Stimulated activated CD4-positive, alpha-beta T cell treated with anti-CD3 and anti-CD28 coated beads, Interleukin-12 subunit alpha, Interleukin-12 subunit beta, amount 100 ng/mL, for 24 hours (primary cell): ENCODE measurements at places on chromosomes 13 and 19.

GRCh38 chr13:70424428-70424827, 316.2 kb upstream of the KLHL1 start:
- no peak for DNase-seq

DNA sequence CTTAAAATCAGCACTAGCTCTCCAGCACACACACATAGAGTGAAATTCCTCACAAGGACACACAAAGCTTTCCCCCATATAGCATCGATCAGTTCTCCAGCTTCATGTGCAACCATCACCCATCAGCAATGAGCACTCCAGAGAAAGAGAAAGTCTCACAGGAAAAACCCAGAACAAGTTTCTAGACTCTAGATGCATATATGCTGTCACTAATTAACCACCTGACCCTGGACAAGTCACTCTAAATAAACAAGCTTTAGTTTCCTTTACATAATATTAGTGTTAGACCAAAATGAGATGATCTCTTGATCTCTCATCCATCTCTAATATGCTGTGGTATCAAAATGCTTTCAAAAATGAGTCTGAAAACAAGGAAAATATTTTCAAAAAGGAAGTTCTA, 81.2 kb downstream of the TBC1D4 start:
- DNase-seq: no peak

DNA sequence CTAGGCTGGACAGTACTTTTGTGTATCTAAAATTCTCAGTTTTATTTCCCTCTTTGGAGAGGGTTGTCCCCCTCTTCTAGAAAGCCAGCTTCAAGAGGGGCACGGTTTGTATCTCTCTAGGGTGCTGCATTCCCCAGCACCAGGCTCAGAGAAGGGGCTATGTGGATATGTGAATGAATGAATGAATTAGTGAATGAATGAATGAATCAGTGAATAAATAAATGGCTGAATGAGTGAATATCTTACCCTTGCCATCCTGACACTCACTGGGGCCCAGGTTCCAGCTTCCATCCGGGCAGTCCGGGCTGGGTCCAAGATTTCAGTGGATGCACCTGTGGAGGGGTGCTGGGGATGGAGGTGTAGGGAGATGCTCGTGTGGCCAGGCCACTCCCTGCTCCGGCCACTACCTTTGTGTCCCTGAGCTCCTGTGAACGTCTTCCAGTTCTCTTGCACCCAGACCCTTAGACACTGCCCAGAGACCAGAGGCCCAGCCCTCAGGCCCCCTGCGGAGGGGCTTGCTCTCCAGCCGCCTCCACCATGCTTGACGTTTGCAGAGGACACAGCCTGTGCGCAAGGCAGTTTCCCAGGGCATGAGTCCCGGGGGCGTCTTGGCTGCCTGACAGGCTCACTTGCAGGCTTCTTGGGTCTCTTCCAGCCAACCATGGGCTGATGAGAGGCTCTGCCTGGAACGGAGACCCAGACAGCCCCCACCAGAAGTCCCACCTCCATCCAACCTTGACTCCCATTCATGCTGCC, 2.8 kb upstream of the KCNN1 start:
- no peak for DNase-seq

DNA sequence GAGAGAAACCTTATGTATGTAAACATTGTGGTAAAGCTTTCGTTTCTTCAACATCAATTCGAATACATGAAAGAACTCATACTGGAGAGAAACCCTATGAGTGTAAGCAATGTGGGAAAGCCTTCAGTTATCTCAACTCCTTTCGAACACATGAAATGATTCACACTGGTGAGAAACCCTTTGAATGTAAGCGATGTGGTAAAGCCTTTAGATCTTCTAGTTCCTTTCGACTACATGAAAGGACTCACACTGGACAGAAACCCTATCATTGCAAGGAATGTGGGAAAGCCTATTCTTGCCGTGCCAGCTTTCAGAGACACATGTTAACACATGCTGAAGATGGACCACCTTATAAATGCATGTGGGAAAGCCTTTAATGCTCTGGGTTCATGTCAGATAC, 24.7 kb downstream of the ZNF136 start:
- no peak for DNase-seq

DNA sequence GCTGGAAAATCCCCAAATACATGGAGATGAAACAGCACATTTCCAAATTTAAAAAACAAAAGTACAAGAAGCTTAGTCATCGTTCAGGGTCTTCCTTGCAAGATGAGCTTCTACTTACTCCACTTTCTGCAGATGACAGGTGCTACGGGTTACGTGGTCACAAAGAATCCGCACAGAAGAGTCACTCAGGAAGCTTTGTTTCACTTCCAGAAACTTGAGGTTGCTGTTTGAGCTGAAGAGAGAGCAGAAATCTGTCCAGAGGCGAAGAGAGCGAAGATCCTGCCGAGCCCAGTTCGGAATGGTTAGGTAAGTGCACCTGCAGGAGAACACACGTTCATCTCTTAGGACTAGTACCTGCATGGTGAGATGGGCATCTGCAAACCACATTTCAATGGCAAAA, 9.4 kb downstream of the NLRP7 start:
- DNase-seq: no peak

GRCh38 chr19:42563352-42564210, 31.1 kb downstream of the CEACAM8 start:
- peak; percentile 6 for DNase-seq

DNA sequence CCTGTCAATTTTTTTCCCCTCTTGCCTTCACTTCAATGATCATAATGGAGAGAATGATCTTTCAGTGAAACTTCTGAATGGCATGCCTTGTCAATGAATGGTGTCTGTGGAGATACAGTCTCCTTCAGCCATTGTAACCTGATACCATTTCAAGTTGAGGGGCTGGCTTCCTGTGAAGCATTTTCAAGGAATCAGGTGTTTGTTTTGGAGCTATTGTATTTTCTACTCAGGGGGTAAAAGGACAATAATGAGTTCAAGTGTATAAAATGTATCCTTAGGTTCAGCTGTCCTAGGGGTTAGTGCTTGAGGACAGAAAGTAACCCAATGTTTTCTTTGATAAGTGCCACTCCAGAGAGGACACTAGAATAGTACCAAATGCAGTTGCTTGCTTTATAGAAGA, 23.8 kb upstream of the CBY2 start:
- DNase-seq: no peak

DNA sequence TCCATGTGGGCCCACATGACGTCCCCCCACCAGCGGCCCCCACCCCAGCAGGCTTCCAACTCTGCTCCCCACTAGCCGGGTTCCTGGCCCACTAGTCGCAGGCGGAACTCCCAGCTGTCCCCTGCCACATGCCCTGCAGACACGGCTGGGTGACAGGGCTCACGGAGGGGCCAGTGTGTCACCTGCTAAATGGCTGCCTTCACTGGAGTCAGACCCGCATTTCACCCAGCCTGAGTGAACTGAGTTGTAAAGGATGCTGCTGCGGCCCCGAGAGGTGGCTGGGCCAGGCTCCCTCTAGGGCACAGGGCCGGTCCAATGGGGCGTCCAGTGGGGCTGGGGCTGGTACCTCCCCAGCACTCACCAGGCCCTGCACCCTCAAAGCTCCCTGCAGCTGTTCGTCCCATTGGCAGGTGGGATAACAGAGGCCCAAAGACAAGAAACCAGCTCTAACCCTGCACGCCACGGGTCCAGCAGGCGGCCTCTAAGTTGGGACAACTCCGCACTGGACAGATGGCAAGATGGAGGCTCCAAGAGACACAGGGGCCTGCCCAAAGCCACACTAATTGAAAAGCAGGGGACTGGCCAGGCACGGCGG, 3.2 kb downstream of the LMNB2 start:
- DNase-seq: no peak

GRCh38 chr19:55383279-55384130, 587 bp downstream of the TMEM238 start:
- DNase-seq: peak; percentile 46

GRCh38 chr19:13094771-13095392, 7.8 kb downstream of the LYL1 start:
- no peak for DNase-seq

- DNase-seq: no peak
Measured at GRCh38 chr19:4555657-4556561, 3.6 kb downstream of the SEMA6B start.

DNA sequence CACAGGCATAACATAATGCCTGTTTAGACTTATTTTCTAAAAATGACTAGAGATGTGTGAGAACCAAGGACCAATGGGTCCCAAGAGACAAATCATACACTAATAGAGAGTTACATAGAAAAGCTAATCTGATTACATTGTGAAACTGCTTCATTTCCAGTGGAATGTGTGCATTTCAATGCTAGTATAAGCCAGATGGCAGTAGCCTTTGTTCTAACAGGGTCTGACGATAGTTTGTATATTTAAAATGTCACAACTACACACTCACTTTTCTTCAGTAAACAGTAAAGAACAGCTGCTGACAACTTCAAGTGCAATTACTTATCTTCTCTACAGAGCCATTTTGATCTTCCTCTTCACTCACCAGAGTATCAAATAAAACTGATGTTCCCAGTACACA, 4.3 kb upstream of the SLITRK5 start:
- no peak for DNase-seq

DNA sequence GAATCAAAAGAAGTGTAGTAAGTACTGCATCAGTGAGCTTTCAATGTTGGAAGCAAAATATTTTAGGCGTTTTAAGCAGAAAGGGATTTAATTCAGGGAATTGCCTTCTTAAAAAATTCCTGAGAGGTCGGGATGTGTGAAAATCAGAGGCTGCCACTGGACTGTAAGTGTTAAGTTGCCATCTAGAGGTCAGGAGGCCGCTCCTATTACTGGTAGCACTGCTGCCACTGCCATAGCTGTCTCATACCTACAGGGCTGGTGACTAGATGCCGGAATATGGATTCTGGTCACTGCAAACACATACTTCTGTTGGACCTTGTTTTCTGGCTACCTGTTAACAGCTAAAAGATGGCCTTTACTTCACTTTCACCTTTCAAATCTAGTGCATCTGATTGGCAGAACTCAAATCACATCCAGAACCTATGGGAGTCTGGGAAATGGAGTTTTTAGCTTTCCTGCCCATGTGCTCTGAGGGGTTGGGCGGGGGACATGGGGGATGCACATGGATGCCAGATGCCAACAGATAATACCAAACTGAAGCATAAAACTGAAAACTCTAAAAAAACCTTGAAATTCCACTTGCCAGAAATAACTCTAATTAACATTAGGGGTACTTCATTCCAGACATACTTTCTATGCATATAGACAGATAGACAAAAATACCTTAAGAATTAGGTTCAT, 29.8 kb downstream of the DGKH start:
- DNase-seq: no peak

DNA sequence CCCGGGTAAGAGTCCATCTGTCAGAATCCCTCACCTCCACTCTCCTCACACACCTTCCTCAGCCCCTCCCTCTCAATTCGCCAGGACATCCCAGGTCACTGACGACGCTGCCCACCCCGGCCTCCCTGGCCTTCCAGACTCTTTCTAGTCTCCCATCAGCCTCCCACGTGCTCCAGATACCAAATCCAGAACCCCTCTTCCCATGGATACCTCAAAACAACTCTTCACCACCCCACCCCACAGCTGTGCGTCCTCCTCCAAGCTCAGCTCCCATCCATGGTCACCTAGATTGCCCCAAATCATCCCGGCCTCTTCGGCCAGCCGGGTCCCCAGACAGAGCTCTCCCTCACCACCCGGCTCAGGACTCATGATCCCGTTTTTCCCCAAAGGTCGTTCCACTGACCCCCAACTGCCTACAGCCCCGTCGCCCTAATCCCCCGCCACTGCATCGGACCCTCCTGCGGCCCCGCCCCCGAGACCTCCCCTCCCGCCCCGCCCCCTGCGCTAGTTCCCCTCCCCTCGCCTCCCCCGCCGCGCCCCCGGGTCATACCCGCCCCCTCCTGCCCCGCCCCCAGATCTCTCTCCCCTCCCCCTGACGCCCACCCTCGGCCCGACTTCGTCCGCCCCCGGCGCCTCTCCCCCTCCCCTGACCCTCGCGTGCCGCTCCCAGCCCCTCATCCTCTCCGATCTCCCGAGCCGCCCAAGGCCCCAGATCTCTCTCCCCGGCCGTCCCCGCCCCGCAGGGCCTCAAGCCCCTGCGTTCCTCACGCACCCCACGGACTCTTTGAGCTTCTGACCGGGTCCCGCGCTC, 546 bp downstream of the UBXN6 start:
- DNase-seq: no peak

GRCh38 chr19:4454747-4455718, 2.6 kb downstream of the UBXN6 start:
- DNase-seq: no peak

DNA sequence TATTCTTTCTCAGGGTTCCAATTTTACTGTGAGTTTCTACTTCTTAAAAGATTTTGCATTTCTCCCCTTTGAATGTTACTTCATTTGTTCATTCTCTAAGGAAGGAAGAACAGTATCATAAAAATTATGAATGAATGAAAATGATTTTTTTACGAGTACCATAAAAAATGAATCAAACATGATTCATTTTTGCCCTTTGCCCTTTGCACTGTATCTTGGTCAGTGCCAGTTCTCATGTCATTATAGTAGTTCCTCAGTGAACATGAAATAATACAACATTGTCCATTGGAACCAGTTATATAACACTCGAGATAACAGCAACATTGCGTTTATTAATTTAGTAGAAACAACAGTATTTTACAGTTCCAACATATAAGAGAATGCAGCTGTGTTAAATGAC, 28.8 kb downstream of the FLT1 start:
- no peak for DNase-seq

DNA sequence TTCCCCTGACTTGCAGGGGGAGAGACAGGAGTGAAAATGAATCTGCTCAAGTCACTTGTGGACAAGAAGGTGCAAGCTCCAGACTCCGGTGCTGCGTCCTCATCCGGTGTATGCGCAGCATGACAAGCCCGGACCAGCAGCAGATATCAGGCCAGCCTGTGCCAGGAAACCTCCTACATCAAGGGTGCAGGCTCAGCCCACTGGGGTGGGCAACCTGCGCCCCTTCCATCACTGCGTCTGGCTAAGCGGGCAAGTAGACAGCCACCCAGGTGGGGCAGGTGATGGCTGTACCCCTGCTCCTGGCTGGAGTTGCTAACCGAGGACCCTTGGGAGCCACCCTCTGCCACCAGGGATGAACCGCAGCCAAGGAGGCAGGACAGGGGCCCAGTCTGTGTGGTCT, 32.9 kb upstream of the SLC15A1 start:
- DNase-seq: no peak

DNA sequence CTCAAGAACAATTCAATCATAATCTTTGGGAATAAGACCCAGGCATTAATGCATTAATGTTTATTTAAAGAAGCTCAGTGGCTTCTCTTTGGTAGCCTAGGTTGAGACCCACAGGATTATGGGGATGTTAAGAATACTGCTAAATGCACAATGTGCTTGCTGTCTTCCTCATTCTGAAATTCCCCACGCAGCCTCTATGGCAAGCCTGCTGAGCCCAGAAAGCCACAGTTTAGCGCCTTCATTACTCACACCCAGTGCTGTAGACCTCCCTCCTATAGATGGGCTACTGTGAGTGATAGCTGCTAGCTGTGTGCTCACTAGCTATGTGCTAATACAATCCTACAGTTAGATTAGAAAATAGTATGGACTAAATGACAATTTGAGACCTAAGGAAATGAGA, 90.6 kb downstream of the TNFSF13B start:
- no peak for DNase-seq

- DNase-seq: peak; percentile 64
Measured at GRCh38 chr19:29873024-29873800, 61.4 kb downstream of the CCNE1 start.
